ENCODE measurements at places on chromosomes 2 and 18.

- no peak for DNase-seq
These were observed 7.7 kb upstream of the LYPD1 start for GRCh38 chr2:132677661-132678060.

DNA sequence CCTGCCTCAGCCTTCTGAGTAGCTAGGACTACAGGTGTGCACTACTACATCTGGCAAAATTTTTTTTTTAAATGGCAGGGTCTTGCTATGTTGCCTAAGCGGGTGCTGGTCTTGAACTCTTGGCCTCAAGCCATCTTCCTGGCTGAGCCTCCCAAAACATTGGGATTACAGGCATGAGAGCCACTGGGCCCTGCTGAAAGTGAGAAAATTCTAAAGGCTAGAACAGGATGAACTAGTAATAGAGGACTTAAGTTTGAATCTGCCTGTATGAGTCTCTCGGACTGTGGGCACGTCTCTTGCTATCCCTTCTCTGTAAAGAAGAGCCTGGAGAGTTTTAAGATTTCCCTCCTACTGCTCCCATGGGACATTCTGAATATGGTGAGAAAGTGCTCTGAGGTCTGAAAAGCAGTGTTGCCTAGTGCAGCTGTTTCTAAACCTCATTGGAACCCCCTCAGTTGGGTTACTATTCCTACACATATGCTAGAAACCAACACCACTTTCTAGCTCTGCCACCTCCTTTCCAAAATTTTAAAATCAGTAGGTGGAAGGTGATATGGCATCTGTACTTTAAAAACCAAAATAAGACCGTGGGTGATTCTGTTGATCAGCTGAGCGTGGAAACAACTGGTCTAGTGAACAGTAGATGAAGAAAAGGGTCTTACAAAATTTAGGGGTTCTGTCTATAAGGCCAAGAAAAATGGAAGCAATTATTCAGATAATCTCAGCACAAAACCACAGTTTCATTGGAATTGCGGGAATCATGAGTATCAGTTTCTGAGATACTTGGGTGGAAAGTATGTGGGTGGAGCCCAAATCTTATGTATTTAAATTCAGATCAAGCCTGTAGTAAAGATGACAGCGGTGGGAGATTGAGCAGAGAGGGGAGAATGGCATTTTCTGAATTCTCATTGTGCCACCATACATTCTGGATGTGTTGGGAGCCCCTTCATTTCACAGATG lies 259.8 kb upstream of the CXCR4 start:
- DNase-seq, result no peak

GRCh38 chr2:172103471-172104272 lies 972 bp upstream of the DLX2 start:
- DNase-seq, result peak; percentile 74

DNA sequence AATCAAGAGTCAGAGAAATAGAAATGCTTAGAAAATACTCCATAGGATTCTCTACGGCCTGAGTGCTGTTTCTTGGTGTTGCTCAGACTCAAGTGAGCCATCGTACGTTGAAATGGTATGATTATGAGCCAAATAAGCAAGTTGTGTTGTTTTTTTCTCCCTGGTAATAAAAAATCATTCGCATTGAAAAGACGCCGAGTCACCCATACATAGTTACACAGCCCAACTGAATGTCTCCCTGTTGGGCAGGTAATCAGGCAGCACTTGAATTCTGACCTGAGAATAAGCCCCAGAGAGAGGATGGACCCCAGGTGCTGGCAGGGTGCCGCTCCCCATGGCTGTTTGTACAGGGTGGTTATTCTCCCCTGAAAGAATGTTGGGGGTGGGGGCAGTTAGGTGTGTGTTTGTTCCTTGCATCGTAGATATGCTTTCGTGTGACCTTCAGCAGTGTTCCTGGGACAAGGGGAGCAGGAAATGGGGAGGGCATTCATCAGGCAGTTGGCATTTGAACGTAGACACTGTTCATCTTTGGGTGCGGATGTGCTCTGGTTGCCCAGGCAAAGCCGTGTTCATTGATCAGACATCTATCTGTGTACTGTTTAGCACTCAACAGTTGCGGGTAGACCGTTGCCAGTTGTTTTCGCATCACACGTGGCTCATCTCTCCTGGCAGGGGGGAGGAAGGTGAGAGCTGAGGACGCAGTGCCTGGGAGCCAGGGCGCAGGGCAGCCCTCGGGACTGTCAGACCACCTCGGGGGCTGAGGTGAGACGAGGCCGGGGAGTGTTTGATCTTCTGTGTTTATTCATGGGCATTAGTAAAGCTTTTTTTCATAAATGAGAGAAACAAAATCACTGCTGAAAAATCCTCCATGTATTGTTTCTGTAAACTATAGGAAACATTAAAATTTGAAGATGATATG lies 27.3 kb downstream of the MTCL1 start:
- DNase-seq, result no peak

GRCh38 chr2:140862181-140862580 lies 1268.6 kb downstream of the LRP1B start:
- DNase-seq, result no peak

GRCh38 chr2:53475321-53475720 lies 292.3 kb upstream of the CHAC2 start:
- no peak for DNase-seq

DNA sequence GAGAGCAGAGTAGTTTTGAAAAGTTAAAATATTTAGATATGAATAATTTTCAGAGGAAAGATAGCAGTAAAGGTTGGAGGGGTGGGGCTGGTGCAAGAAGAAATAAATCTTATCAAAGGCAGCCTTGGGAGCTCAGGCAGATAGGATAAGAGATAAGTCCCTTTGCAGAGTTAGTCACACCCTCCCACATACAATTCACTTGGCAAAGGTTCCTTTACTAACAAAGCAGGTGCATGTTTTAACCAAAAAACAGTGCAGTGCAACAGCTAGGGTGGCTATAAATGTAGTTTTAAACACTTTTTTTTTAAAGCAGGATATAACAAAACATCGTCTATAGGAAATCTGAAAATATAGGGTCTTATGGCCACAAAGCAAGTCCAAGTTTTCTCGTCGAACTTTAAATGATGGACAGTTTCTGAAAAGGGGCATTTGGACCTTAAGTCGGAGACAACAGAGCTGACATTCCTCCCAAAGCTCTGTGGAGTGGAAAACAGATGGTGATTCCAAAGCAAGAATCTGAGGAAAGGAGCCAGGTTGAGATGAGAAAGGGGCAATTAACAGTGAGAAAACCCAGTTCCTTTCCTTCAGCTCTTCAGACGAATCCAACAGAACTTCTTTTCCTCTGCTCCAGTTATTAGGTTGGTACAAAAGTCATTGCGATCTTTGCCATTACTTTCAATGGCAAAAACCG lies 53.0 kb downstream of the EPHA4 start:
- DNase-seq, result no peak

DNA sequence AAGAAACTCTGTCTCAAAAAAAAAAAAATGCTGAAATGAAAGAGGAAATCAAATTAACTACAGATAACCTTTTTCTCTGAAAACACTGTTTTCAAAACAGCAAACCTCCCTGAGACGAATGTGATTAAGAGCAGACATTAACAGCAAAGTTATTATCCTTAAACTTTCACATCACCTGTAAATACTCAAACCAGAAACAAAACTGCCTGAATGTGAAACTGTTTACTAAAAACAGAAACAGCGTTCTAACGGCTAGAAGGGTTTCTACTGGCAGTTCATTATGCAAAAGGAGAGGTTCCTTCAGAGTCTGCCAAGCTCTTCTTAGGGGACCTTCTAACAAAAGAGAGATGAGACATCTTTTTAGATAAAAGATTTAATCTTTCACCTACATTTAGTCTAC lies 45.9 kb downstream of the PNO1 start:
- DNase-seq, result no peak

GRCh38 chr2:230327418-230328154 lies 593 bp downstream of the SP140L start:
- DNase-seq, result no peak

GRCh38 chr18:50987261-50987660 lies 19.4 kb downstream of the ELAC1 start:
- DNase-seq, result no peak

GRCh38 chr2:36423172-36423571 lies 67.6 kb downstream of the CRIM1 start:
- DNase-seq, result no peak

GRCh38 chr2:37489536-37489935 lies 145.1 kb downstream of the QPCT start:
- no peak for DNase-seq

GRCh38 chr2:217289907-217290280 lies 430.0 kb upstream of the TNP1 start:
- DNase-seq, result no peak

GRCh38 chr2:53233759-53234547 lies 533.7 kb upstream of the CHAC2 start:
- DNase-seq, result no peak

DNA sequence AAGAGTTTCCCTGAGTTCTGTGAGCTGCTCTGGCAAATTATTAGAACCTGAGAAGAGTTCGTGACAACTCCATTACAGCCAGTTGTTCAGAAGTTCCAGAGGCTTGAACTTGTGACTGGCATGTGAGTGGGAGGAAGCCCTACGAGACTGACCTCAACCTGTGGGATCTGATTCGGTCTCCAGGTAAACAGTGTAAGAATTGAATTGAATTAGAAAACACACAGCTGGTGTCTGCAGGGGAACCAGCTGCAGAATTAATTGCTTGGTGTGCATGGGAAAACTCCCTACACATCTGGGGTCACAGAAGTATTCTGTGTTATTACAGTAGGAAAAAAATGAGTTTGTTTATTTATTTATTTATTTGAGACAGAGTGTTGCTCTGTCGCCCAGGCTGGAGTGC lies 14.0 kb upstream of the ITSN2 start:
- DNase-seq, result no peak

- no peak for DNase-seq
These were observed 290.8 kb downstream of the GBX2 start for GRCh38 chr2:235877275-235877802.

All from HL-60 (cell line).